ENCODE measurements at places on chromosomes 2 and 18. TPM values are rescaled to one million over a fixed set of nuclear protein-coding genes. Genes with fewer than 3 reads are reported as not detected.

Gene ZNF804A
- total RNA-seq: 0.33 TPM

DNA sequence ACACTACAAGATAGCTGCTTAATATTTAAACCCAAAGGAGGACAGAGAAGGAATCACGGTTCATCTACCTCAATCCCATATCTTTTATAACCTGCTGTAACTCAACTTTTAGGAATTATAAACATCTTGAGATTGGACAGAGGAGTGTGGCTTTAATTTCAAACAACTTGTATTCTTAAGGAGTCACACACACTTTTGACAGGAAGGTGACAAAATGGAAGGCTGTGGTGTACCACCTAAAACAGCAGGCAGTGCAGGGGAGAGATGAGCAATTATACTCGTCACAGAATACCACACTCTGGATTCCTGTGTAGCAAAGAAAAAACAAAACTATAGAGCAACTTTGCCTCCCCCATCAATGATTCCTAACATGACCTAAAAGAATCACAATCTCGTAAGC is 194.8 kb downstream of the ZEB2 start:
- no peak for DNase-seq

Gene HTR2B
- 2.1 TPM for total RNA-seq

DNA sequence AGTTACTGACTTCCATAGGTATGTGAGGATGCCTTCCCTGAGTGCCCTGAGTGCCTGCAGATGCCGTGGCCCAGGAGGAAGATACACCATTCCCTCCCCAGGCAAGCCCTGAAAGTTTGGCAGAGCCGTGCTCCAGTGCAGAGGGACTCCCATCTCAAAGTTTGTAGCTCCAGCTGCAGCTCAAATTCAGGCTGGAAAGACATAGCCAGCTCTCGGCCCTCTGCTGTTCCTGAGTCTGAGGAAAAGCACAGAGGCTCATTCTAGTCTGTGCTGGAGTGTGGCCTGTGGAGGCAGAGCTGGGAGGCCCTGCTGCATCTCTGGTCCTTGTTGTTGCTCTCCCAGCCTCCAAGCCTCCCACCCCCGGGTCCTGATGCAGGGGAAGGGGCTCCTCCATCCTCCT is 15.9 kb upstream of the TPO start:
- DNase-seq: no peak
